Right ventricle myocardium superior (tissue), 1 donor: ENCODE measurements at places on chromosomes 16 and 17. TPM values are rescaled to one million over a fixed set of nuclear protein-coding genes. Genes with fewer than 3 reads are reported as not detected.
A peak's percentile ranks its signal among the peaks of the same experiment; 100 is the strongest.

DNA sequence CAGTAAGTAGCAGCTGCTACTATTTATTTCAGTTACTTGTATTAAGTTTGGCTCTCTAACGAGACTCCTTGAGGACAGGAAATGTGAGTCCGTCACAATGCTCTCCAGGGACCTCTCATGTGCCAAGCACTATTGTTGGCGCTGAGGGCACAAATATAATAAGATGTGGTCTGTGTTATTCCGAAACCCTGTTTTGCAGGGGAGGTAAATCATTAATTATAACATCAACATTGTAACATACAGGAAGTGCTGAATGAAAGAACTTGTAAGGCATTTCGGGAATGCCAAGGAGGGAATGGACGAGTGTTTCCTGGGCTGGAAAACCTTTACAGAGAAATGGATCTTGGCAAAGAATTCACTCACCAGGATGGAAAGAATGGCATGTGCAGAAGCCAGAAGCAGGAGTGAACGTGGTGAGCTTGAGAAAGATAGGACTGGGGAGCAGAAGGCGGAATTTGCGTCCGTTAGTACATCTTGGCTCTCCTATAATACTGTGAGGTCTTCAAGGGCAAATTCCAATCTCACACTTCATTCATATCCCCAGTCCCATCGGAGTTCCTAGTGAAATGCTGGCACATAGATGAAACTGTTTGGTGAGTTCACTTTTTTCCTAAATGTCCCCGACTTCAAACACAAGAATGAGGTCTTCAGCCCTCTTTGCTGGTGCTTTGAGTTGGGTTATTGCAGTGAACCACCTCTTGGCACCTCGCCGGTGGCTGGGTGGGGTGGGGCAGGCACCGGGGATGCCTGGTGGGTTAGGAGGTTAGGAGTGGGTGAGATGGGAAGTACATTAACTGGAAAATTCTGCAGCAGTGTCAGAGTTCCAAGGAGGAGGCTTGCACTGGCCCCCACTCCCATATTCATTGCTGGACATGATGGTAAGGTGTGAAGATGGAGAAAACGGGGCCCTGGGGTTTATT is 11.5 kb downstream of the TAC4 start:
- no peak for DNase-seq

DNA sequence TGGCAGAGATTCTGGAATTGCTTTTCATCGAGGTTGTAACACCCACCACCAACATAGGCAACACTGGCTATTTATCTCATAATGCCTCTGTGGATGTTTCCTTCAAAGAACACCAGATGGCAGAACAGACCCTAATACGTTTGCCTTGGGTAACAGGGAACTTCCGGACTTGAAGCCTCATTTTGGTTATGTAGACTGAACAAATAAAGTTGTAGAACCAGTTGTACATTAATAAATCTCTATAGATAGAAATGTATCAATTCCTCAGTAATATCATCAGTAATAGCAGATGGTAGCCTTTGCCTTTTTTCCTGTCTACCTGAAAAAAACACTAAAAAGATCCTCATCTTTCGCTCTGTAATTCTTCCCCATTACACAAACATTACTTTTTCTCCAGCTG is 25.9 kb upstream of the APOH start:
- no peak for DNase-seq

- peak; percentile 28 for DNase-seq
Measured at GRCh38 chr17:80956321-80957190, 35.1 kb upstream of the CHMP6 start.

GRCh38 chr17:58605470-58605869 is 86.4 kb downstream of the TEX14 start:
- DNase-seq, result no peak

SOX9 gene
- 10.9 TPM for total RNA-seq

KRTAP4-9 gene
- total RNA-seq, result not detected

- DNase-seq, result no peak
Measured at GRCh38 chr17:66508896-66509844, 206.8 kb downstream of the PRKCA start.

DNA sequence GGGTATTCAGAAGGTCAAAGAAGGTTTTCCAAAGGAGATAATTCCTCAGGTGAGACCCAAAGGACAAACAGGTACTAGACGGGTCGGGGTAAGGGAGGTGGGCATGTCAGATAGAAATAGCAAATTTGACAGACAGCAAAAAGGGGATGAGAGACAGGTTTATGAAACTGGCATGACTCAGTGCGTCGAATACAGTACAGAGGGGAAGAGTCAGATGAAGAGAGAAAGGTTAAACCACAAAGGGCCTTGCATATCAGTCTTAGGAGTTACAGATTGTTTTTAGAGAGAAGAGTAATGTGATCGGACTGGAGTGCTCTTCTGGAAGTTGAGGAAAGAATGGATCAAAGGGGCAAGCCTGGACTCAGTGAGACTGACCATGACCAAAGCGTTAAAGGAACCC is 88.4 kb downstream of the ZZEF1 start:
- no peak for DNase-seq

GRCh38 chr16:10016752-10017151 is 165.5 kb downstream of the GRIN2A start:
- no peak for DNase-seq

DNA sequence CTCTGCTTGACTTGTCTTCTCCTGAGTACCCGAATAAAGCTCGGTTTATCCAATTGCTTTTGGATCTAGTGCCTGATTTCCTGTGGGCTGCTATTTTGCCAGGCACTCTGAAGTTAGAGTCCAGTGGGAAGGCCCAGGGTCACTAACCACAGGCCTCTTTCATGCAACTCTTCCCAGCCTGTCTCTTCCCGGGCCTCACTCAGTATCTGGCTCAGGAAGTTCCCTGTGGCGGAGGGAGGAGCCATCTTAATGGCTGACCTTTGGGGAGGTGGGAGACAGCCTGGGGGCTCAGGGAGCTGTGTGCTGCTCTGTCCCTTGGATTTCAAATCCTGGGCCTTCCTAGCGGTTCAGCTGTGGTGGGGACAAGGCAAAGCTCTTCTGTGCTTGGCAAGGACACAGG is 328.5 kb downstream of the SLC39A11 start:
- no peak for DNase-seq

TP53TG3B gene
- total RNA-seq, result not detected

DNA sequence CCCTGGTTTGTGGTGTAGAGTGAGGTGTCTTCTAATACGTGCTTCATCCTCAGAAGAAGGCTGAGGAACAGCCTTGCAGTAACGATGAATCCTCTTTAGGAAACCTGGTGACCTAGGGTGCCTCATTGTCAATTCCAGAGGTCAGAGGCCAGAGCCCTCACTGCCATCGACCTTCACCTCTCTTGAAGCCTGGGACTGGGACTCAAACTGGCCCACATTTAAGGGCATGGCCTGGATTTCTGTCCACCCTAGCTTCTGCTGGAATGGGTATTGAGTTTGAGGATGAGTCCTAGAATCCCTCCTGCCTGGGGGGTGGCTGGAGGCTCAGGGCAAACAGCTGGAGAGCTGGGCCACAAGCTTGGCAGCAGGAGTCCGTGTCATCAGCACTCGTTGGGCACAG is 38.6 kb downstream of the ELAC2 start:
- DNase-seq, result no peak

BTBD17 gene
- total RNA-seq, result not detected

DNA sequence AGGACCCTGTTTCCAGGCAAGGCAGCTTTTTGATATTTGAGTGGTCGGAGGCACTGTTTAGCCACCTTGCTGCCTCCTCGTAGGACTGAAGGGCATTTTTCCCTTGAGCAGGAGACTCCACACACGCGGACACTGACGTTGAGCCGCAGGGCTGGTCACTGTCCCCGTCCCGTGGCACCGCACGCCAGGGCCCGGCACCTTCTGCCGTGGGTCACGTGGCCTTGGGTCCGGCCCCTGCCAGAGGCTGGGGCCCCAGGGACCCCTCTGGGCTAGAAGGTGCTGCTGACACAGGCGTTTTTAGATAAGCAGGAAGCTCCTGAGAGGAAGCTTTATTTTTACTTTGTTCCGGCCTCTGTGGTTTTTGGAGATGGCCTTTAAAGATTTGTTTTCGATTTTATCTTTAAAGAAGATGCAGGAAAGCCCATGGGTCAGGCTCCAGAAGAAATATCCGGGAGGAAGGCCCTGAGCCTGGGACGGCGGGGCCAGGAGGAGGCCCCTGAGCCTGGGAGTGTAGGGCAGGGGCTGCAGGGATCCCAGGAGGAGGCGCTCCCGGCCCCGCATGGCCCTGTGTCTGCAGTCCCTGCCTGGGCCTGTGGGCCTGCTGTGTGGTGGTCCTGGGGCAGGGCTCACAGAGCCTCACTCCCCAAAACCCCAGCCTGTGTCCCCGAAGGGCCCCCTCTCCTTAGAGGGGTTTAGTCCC is 30.5 kb upstream of the GNG13 start:
- no peak for DNase-seq

NKD1 gene
- total RNA-seq, result 0.16 TPM

DNA sequence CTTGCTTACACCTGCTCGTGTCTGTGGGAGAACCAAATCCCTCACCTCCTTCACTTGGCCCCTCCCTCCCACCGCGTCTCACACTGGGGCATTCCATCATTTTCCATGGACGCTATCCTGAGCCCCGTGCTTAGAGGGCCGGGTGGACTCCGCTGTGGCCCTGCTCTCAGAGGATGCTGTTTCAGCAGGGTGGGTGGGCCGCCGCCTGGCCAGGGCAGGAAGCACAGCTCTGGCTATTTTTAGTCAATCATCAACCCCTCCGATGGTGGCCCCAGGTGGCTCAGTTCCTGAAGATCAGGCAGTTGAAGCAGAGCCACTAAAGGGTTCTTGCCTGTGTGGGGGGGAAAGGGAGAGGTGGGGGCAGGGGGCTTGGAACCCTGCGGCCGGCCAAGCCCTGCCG is 230.3 kb downstream of the ENGASE start:
- no peak for DNase-seq

GRCh38 chr17:17150448-17150800 is 55.7 kb downstream of the PLD6 start:
- no peak for DNase-seq

DNA sequence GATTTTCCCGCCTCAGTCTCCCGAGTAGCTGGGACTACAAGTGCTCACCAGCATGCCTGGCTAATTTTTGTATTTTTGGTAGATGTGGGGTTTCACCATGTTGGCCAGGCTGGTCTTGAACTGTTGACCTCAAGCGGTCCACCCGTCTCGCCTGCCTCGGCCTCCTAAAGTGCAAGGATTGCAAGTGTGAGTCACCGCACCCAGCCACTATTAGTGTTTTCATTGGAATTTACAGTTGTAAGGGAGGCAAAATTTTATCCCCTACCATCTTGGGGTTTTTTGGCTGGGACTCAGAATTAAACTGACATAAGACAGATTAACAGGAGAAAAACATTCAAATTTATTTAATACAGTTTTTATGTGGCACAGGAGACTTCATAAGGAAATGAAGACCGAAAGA is 12.3 kb upstream of the MYCBPAP start:
- no peak for DNase-seq

HNF1B gene
- not detected for total RNA-seq

SDR42E2 gene
- total RNA-seq, result not detected

DNA sequence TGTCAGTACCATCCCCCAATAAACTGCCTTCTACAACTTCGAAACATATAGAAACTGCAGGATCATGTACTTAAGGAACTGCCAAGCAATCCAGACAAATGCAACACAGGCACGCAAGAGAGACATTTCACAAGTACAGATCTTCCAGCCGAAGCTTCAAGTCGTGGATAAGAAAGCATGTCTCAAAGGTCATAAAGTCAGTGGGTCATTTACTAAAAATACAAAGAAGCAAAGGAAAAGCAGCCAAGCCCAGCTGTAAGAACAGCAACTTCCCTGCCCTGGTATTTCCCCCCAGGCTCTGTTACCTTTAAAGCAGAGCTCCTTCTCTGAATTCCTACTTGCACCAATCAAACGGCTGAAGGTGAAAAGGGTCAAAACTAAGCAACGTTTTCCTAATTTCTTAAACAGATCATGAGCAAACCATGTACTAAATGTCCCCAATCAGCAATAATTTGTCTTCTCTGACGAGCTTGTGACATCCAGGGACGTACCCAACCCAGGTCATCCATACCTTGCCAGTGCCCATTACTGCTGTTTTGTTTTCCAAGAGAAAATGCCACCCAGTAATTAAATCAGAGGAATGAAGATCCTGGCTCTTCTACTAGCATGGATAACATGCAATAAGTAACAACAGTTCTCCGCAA is 1.7 kb downstream of the AKTIP start:
- DNase-seq, result no peak

- DNase-seq, result no peak
Measured at GRCh38 chr16:53933407-53933806, 229.5 kb downstream of the FTO start.

DNA sequence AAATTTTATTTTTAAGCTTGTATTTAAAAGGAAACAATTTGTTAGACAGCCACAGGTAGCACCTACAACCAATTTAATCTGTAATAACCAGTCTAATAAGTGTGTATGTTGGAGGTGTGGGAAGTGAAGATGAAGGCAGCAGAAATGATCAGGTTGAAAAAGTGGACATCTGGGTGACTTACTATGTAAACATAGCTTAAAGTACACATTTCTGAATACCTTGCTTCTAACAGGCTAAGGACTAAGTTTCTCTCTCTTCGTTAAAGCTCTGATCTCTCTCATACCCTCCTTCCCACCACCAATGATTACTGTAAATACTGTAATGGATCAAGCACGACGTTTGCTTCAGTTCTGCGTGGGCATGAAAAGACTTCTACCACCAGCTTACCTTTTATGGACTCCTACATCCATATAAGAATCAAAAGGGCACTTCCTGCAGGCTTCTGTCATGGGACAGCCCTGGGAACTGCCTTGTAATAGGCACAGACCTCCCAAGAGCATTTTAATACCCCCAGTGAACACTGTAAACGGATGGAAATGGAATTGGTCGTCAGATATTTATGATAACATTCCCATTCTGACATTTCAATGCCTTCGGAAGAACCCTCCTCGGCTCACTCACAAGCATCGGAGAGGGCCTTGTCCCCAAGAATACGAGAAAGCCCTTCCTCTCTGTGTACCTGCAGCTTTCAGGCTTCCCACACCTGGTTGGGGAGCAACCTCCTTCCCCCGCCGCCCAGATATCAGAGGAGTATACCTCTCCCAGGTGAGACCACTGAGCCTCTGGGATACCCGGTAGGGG is 700 bp downstream of the CCDC43 start:
- no peak for DNase-seq
